ENCODE measurements at places on chromosomes 11 and 22.

DNA sequence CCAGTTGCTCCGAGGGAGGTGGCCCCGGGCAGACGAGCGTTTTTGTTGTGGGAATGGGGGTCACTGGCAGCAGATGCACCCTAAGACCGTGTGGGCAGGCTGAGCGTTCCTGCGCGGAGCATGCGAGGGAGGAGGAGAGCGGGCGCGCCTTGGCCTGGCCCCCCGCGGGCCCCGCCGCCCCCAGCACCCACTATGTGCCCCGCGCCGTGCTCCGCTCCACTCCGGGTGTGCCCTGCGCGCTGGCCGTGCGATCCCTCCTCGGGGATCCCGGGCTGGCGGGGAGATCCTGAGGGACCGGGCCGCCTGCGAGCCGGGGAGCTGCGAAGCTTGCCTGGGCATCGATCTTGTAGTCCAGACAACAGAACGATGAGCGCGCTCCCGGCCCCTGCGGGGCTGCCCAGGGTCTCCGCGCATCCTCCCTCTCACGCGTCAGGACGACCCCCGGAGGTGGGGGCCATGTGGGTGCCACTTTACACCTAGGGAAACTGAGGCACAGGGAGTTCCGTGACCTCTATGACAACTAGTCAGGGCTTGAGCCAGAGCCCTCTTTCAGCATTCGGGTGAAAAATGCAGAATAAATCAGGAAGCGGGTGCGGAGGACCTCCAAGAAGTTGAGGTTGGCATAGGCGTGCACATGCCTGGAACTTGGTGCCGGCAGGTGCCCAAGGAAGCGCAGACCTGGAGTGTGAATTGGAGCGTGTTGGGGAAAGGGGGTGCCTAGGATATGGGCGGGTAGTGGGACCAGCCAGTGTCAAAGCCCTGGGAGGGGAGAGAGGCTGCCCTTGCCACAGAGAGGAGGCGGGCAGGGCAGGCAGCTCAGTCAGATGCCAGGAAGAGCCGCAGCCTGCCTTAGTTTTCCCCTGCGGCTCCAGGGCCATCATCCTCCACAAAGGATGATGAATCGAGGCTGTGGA is 1.3 kb upstream of the KMT5B start:
- no peak for DNase-seq

GRCh38 chr11:117058761-117059261 is 39.4 kb downstream of the SIK3 start:
- DNase-seq, result no peak

DNA sequence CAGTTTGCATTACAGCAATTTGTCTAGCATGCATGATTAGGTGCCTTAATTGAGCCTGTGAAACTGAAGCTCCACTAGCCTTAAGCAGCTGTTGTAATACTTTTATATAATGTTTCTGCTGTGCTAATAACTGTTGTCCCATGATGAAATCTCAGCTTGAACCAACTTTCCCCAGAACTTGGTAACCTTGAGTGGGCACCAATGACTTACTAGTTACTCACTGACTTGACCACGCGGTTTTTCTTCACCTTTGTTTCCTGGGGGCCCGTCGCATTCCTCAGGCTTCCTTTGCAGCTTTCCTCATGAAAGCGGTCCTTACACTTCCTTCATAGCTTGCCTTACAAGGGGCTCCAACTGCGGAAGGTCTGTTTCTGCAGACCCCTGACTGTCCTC is 11.2 kb upstream of the GLYATL1 start:
- no peak for DNase-seq

DNA sequence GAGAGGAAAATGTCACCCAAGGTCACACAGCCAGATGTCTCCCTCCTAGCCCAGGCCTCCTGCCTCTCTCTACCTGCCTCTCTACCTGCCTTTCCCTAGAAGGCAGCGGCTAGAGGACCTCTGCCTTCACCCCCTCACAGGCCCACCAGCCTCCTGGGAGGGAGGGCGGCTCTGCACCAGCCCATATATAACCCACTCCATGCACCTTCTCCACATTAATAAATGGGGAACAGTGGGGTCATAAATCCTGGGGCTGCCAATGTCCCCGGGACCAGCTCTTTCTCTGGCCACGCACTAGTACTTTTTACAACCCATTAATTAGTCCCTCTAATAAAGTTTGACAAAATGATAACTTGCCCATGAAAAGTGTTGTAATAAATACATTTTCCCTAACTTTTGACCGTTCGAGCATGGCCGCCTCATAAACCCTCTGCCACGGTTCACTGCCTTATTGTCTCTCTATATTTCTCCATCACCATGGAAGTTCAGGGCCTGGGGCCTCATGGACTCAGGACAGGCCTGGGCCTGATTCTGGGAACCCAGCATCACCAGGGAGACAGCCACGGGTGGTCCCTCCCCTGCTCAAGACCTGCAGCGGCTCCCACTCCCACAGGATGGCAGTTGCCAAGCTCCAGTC is 102.1 kb downstream of the MN1 start:
- DNase-seq, result no peak

DNA sequence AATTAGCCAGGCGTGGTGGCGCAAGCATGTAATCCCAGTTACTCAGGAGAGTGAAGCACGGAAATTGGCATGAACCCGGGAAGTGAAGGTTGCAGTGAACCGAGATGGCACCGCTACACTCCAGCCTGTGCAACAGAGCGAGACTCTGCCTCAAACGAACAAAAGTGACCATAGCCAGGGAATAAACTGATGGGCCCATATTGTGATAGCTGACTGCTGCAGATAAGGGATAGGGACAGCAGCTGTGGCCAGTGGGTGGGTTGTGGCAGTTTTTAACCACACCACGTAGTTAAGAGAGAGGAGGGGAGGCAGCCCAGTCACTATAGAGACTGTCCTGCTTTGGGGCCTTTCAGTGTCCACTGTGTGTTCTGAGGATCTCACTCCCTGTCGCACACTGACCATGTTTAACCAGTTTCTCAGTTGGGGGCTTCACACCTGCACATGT is 58.9 kb downstream of the PISD start:
- DNase-seq, result no peak

DNA sequence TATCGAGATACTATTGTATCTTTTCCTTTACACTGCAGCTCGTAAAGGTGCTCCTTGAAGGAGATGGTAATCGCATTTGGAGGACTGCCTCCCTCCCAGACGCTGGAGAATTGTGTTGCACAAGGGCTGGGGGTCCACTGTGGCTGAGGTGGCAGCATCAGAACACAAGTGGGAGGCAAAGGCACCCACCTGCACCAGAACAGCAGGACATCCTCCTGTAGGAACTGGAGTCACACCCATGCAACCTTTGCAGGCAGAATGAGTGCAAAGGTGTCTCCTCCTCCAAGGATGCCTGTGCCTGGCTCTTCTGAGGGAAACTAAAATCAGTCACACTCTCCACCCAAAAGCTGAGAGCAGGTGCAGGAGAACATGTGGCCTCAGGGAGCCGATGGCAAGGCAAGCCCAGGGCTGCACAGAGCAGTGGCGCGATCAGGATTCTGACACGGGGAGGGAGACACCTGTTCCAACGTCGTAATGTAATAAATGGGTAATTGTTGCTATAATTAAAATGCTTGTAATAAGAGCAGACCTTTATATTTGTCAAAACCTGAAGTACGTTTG is 1501.4 kb downstream of the TBC1D22A start:
- no peak for DNase-seq

DNA sequence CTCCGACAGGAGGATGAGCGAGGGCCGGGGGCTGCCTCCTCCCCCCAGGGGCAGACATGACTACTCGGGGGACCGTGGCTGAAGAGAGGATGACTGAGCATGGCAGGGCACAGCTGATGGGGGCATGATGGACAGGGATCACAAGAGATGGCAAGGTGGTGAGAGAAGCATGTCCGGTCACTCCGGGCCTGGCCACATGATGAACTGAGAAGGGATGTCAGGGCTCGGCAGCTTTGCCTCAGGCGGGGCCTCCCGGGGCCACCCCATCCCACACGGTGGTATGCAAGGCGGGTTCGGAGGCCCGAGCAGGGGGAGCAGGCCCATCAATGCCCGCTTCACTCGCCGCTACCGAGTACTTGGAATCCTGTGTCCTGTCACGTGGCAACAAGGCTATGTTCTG is 36.6 kb upstream of the UBASH3B start:
- no peak for DNase-seq

- no peak for DNase-seq
Observed at GRCh38 chr11:116970485-116971292, 127.5 kb downstream of the SIK3 start.

DNA sequence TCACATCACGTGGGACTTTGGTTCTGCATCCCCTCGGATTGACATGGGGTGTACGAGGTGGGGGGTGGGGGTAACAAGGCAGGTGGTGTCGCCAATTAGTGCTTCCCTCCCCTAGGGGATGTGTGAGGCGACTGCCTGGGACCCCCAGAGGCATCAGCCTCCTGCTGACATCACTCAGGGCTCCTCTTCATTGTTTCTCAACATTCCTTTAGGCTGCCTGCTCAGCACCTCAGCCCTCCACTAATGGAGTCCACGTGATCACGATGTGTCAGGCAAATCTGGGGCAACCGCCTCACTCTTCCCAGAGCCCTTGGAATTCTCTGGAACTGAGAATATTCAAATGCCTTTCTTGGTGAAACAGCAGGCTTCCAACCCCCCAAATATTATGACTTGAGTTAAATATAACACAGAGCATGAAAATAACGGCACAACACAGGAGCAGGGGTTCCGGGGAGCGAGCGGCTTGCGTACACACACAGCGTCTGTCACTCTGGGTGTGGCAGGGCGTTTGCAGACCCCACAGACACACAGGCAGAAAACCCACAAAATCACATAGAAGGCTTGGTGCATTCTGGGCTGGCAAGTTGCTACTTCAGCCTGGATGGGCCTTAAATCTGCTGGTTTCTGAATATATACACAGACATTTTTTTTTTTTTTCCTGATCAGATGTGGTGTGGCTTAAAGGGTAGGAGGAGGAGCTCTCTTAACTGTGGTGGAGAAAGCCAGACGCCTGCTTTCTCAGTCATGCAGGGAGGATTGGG is 170.1 kb upstream of the CADM1 start:
- DNase-seq, result no peak

DNA sequence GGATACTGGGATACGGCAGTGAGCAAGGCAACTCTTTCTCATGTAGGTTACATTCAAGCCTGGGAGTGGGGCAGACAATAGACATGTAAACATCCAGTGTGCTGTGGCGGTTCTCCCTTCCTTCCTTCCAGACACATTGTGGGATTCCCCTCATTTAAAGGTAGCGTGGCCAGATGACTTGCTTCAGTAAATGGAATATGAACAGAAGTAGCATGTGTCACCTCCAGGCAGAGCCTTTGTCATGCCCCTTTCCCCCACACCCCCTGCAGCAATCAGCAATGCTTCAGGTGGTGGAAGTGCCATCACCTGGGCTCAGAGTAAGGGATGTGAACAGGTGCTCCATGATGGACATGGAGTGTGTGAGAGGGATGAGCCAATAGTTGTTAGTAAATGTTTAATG is 34.8 kb upstream of the TTC12 start:
- DNase-seq, result no peak

DNA sequence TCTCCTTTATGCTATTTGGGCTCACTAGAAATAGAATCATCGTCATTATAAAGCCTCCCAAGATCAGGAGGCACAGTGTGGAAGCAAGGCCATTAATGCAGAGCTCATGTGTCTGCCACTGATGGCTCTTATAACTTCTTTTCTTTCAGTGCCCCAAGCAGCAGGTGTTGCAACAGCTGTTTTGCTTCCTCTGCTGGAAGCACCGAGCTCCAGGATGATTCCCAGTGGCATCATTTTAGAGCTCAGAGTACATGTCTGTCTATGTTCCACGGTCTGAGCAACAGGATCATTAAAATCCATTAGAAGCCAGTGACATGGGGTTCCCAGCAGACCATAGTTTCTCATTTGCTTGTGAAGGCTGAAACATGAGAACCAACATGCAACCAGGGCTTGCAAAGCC is 803.0 kb upstream of the FAT3 start:
- DNase-seq, result no peak

GRCh38 chr11:125348141-125348651 is 147.9 kb downstream of the FEZ1 start:
- no peak for DNase-seq

DNA sequence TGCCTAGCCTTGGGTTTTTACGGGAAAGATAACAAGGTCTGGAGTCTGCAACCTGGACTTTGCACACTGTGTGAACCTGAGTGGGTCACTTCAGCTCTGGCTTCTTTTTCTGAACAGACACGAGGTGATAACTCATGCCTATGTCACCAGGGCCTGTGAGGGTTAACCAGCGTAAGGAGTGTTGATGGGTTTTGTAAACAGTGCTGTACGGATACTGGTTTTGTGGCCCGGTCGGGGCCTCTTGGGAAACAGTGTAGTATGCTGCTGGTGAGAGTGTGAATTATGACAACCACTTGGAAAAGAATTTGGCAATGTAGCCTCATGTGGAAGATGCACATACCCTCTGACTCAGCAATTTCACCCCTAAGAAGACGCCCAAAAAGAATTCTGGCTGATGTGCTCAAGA is 266.8 kb downstream of the MN1 start:
- DNase-seq, result no peak

- no peak for DNase-seq
Observed at GRCh38 chr11:36945384-36945783, 347.3 kb upstream of the RAG2 start.

- DNase-seq, result peak; percentile 46
Observed at GRCh38 chr22:50270666-50271394, 650 bp upstream of the MAPK11 start.

- DNase-seq, result no peak
Observed at GRCh38 chr11:15569305-15570025, 454.7 kb downstream of the INSC start.

GRCh38 chr11:124751741-124752470 is at the start of gene VSIG2:
TSS of gene VSIG2 (minus strand) at chr11:124752255. CDS start at chr11:124752137, 118 bp downstream.
- no peak for DNase-seq

GRCh38 chr22:19806213-19807160 is 45.9 kb downstream of the TBX1 start:
- no peak for DNase-seq

- DNase-seq, result no peak
Observed at GRCh38 chr11:13302420-13302958, 24.9 kb downstream of the BMAL1 start.

GRCh38 chr11:119249671-119250010 is 43.5 kb downstream of the CBL start:
- DNase-seq, result no peak

- DNase-seq, result no peak
Observed at GRCh38 chr11:130204703-130205095, 45.1 kb downstream of the ST14 start.

DNA sequence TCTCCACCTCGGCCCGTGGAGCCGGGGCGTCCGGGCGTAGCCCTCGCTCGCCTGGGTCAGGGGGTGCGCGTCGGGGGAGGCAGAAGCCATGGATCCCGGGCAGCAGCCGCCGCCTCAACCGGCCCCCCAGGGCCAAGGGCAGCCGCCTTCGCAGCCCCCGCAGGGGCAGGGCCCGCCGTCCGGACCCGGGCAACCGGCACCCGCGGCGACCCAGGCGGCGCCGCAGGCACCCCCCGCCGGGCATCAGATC is 439 bp downstream of the YAP1 start:
- no peak for DNase-seq

GRCh38 chr22:46513908-46514550 is 23.4 kb downstream of the CELSR1 start:
- DNase-seq, result no peak

Measured in activated T-helper 9 cell treated with anti-CD3 and anti-CD28 coated beads, Interleukin-2, amount 50 U/mL, for 16 hours (primary cell).